Astrocyte (in vitro differentiated cells and primary cell): ENCODE measurements at places on chromosomes 13 and 19.
A peak's percentile ranks its signal among the peaks of the same experiment; 100 is the strongest.

DNA sequence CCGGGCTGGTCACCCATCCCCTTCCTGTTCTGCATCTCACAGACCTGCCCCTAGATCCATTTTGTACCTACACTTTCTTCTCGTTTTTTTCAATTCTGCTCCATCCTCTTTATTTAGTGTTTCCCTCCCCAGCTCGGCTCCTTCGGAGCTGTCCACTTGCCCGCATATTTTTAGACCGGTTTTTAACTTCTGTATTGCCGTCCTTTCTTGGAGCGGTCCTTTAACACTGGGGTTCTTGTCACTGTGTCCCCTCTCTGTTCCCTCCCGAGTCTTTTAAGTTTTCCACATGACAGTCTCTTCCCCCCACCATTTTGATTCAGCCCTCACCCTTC lies 1.7 kb downstream of the ARHGAP35 start:
- no peaks in the 10 kb centered on the region for H3K36me3 ChIP-seq
- H3K27me3 ChIP-seq = no peaks in the 10 kb centered on the region

- H3K27ac ChIP-seq = peak overlapping the region; percentile 70
- H3K4me3 ChIP-seq = no peak overlapping the region
- H3K36me3 ChIP-seq = no peaks in the 10 kb centered on the region
- no peaks in the 10 kb centered on the region for H3K27me3 ChIP-seq
- peak; percentile 70 for DNase-seq
- H3K4me1 ChIP-seq = peaks cover 9% of the 10 kb centered on the region
Observed at GRCh38 chr13:37225414-37226070, 120.1 kb upstream of the CSNK1A1L start.

- no peak overlapping the region for H3K27ac ChIP-seq
- no peaks in the 10 kb centered on the region for H3K36me3 ChIP-seq
- no peaks in the 10 kb centered on the region for H3K27me3 ChIP-seq
- no peaks in the 10 kb centered on the region for H3K4me1 ChIP-seq
Observed at GRCh38 chr13:111365149-111366005, 44.9 kb downstream of the TEX29 start.

- DNase-seq = peak; percentile 74
- H3K36me3 ChIP-seq = no peaks in the 10 kb centered on the region
- peak overlapping the region; percentile 21 for H3K4me3 ChIP-seq
- peaks cover 3% of the 10 kb centered on the region for H3K27me3 ChIP-seq
- peaks cover 14% of the 10 kb centered on the region for H3K4me1 ChIP-seq
Observed at GRCh38 chr13:24671386-24672113, 8.7 kb upstream of the ATP12A start.

- no peaks in the 10 kb centered on the region for H3K36me3 ChIP-seq
- peak; percentile 21 for DNase-seq
- H3K27ac ChIP-seq = no peak overlapping the region
- H3K4me3 ChIP-seq = no peak overlapping the region
- H3K4me1 ChIP-seq = no peaks in the 10 kb centered on the region
Observed at GRCh38 chr13:41909506-41909905, 51.4 kb downstream of the VWA8 start.

DNA sequence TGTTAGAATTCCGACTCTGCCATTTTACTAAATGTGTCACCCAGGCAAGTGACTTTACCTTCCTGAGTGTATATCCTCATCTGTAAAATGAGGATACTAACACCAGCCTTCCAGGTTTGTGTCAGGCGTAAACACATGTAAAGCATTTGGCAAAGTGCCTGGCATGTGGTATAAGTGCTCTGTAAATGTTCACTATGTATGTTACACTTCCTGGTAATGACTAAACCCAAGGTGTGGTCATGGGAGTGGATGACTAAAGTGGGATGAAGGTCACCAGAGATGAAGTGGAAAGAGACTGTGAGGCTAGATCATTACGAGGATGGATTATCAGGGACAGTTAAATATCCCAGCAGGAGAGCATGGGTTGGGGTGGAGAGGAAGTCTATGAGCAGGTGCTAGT lies 25.6 kb downstream of the DEDD2 start:
- no peaks in the 10 kb centered on the region for H3K27me3 ChIP-seq
- H3K4me3 ChIP-seq = no peak overlapping the region
- DNase-seq = peak; percentile 60
- no peaks in the 10 kb centered on the region for H3K4me1 ChIP-seq
- H3K36me3 ChIP-seq = no peaks in the 10 kb centered on the region

DNA sequence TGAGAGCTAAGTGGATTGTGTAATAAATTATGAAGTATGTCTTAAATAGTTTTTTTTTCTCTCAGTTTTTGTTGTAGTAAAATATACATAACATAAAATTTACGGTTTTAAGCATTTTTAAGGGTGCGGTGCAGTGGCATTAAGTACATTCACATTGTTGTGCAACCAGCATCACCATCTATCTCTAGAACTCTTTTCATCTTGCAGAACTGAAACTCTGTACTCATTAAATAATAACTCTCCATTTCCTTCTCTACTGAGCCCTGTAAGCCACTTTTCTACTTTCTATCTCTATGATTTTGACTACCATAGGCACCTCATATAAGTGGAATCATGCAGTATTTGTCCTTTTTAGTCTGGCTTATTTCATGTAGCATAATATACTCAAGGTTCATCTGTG lies 87.1 kb downstream of the GJA3 start:
- no peaks in the 10 kb centered on the region for H3K4me1 ChIP-seq
- no peak overlapping the region for H3K4me3 ChIP-seq
- H3K27ac ChIP-seq = no peak overlapping the region
- no peak for DNase-seq

DNA sequence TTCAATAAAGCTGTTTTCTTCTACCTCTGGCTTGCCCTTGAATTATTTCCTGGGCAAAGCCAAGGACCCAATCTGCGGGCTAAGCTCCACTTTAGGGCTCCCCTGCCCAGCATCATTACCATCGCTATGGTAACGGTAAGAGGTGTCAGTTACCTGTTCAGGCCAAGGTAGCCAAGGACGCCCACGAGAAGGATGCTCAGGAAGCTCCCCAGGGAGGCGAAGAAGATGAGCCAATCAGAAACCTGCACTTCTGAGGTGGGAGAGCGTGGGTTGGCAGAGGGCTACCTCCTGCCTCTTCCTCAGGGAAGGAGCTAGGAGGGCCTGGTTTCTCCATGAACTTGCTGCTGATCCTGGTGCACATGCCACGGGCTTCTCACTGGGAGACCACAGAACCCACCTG lies 24.7 kb downstream of the IL12RB1 start:
- no peaks in the 10 kb centered on the region for H3K27me3 ChIP-seq
- H3K27ac ChIP-seq = no peak overlapping the region
- DNase-seq = no peak

- H3K4me1 ChIP-seq = no peaks in the 10 kb centered on the region
- H3K27me3 ChIP-seq = no peaks in the 10 kb centered on the region
- H3K4me3 ChIP-seq = no peak overlapping the region
- H3K36me3 ChIP-seq = no peaks in the 10 kb centered on the region
Observed at GRCh38 chr13:87535911-87536310, 135.3 kb upstream of the SLITRK5 start.
